Stimulated activated CD4-positive, alpha-beta T cell treated with anti-CD3 and anti-CD28 coated beads, TNF-alpha, amount 100 ng/mL, for 48 hours (primary cell): ENCODE measurements at places on chromosomes 1 and 21.

DNA sequence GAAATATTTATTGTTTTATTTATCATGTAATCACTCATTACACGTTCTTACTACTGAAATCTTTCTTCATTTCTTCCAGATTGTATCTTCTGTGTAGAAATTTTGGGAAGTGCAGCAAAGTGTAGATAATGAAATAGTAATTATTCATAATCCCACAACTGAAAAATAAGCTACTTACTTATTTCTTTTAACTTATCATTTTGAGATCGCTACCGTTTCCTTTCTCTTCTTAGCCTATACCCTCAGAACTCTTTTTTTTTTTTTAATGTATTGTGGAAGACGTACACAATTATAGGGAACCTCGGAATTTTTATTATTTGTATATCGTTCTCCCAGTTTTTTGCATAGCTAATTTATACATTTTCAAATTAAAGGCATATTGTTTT is 518 bp upstream of the FH start:
- DNase-seq, result no peak

DNA sequence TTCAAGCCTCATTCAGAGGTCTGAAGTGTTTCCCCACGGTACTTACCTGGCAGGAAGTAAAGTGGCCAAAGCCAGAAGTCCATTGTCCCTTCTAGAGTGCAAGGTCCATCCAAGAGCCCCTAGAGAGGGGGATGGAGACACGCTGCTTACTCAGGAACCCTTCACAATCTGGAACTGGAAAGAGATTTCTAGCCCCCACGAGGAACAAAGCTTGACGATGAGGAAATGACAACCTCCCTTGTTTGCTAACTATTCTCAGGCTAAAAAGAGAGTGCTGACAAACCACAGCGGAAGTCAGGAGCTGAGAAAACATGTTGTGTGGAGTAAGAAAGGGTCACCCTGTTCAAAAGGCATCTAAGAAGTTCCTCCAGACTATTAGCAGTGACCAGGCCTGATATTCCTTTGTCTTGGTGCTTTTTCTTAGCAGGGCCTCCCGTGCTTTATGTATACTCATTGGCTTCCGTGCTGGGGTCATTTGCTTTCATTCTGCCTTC is at the start of gene FCMR:
Gene FCMR (minus strand): TSS at position 170 of the 494 bp plus-strand sequence. CDS start 87 bp downstream, at position 83.
- DNase-seq, result no peak

GRCh38 chr21:45328198-45329091 is 40.8 kb upstream of the POFUT2 start:
- no peak for DNase-seq

GRCh38 chr1:31040038-31040437 is 25.5 kb downstream of the PUM1 start:
- DNase-seq, result no peak

- no peak for DNase-seq
Measured at GRCh38 chr1:99944192-99944591, 25.6 kb upstream of the SLC35A3 start.

DNA sequence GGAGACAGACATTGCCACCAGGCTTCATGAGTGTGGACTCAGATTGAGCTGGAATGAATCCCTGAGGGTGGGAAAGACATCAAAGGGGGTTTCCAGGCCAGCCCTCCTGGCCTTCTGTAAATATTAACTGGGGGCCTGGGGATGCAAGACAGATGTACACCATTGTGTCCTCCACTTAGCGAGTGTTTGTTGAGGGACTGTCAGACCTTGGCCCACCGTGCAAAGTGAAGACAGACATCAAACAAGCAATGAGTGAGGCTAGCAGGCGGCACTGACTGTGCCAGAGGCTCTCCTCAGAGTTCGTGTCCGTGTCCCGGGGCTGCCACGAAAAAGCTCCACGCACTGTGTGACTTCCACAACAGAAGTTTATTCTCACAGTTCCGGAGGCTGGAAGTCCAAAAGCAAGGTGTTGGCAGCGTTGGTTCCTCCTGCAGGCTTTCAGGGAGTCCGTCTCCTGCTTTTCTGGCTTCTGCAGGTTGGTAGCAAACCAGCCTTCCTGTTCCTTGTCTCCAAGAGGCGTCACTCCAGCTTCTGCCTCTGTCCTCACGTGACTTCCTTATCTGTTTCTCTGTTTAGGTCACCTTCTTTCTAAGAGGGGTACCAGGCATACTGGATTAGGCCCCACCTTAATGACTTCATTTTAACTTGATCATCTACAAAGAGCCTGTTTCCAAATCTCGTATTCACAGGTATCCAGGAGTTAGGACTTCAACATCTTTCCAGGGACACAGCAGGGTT is 59.1 kb downstream of the DISP3 start:
- no peak for DNase-seq

DNA sequence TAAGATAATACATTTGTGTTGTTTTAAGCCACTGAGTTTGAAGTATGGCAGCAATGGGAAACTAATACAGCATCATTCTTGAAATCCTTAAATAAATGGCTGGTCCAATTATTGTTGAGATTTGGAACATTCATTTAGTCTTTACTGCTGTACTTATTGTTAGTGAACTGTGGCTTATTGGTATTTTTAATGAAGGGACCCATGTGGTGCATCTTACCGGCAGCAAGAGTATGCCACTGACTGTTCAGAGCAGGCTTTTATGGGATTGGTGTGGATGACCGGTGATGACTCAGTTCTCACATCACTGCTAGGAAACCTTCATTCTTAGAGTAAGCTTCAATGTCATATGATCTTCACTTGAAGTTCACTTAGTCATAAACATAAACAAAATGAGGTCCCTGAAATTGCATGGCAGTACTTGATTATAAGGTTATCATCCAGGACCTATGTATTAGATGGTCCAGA is 31.5 kb downstream of the PRKAA2 start:
- no peak for DNase-seq

GRCh38 chr1:218049641-218050040 is 235.5 kb upstream of the RRP15 start:
- DNase-seq, result no peak

DNA sequence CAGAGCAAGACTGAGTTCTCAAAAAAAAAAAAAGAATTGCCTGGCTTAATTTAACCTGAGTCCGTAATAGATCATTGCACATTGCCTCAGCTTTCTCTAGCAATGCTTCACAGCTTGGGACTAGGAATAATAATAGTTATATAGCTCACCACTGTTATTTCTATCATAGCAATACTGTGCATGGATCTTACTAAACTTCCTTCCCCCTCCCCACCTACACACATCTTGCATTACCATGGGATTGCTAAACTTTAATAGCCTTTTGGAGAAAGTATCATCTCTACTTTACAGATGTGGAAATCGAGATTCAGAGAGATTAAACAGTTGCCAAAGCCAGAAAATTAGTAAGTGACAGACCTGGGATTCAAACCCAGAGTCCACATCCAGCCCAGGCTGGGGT is 99.4 kb downstream of the ATP5PO start:
- no peak for DNase-seq

DNA sequence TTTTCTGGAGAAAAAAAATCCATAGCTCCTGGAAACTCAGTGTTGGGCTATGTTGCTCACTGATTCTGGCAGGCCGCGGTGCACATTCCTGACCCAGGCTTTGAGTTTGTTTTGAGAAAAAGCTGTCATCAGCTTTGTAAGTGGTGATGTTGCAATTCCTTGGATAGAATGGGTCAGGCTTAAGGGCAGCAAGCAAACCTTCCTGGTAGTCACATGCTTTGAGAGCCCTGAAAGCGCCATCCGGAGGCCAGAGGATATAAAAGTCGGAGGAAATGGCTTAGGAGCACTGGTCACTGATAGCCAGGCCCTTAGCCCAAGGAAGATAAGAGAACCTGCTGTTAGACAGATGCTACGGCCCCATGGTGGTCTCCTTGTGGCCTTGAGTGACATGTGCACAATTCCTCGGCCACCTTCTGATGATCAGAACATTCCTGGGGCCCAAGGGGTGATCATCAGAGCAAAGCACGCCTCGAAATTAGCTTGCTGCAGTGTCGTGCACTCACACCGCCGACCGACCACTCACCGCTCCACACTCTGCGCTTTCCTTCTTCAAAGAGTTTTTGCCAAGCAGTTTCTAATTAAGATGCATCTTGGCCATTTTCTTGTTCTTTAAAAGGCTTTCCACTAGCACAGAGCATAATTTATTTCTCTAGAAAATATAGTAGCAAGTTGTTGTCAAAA is 78.6 kb downstream of the MAN1C1 start:
- no peak for DNase-seq
